AG20443 (cell line): ENCODE measurements at places on chromosomes 11 and 22.

DNA sequence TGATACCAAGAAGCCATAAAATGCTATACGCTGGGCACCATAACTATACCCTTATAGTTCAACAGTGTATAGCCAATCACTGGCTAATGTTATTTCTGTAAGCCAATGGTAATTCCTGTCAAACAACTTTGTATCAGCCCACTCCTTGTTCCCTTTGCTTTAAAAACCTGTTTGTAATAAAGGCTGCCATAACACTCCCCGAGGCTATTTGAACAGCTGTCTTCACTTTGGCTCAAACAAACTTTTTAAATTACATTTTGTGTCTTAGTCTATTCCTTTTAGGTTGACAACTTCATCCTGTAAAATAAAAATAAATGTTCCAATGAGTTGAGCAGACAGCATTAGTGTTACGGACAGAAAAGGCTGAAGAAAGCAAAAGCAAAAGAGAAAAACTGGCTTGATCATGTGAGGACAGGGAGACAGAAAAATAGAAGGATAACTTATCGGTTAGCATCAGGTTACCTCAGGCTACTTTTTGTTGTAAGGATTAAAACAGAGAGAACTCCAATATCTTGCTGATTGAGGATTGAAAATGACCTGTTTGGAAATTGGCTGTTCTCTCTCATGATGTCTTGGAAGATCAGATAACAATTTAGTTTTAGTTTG is 95.0 kb downstream of the AASDHPPT start:
- DNase-seq, result no peak

GRCh38 chr11:43874738-43875137 is 5.9 kb upstream of the ALKBH3 start:
- no peak for DNase-seq

- no peak for DNase-seq
These were observed 86.2 kb downstream of the UBASH3B start for GRCh38 chr11:122741613-122742300.

GRCh38 chr22:41682033-41682807 is 6.4 kb downstream of the SNU13 start:
- DNase-seq, result peak; percentile 90
